Stimulated activated CD8-positive, alpha-beta memory T cell treated with anti-CD3 and anti-CD28 coated beads, Interleukin-7, amount 100 ng/mL, for 1 hour (primary cell): ENCODE measurements at places on chromosomes 3 and 15.

- DNase-seq: no peak
Measured at GRCh38 chr3:112965656-112966055, 9.2 kb downstream of the CD200R1 start.

- DNase-seq: no peak
Measured at GRCh38 chr3:112931736-112932521, 43.0 kb downstream of the CD200R1 start.

DNA sequence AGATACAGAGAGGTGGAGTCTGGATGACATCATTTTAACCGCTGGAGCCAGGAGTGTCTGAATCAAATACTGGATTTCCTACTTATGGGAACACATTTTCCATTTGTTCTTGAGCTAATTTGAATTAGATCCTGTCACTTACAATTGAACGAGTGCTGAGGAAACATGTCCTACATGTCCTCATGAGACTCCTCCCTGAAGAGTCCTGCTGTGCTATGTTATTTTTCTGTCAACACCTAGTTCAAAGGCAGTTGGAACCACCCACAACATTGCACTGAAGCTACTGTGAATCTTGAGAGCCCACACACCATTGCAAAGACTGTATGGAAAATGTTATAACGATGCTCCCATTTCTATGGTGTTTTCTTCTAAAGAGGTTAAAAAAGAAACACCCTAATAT lies 123.5 kb upstream of the CRBN start:
- DNase-seq: no peak

GRCh38 chr3:29099775-29100174 lies 181.1 kb upstream of the RBMS3 start:
- no peak for DNase-seq

DNA sequence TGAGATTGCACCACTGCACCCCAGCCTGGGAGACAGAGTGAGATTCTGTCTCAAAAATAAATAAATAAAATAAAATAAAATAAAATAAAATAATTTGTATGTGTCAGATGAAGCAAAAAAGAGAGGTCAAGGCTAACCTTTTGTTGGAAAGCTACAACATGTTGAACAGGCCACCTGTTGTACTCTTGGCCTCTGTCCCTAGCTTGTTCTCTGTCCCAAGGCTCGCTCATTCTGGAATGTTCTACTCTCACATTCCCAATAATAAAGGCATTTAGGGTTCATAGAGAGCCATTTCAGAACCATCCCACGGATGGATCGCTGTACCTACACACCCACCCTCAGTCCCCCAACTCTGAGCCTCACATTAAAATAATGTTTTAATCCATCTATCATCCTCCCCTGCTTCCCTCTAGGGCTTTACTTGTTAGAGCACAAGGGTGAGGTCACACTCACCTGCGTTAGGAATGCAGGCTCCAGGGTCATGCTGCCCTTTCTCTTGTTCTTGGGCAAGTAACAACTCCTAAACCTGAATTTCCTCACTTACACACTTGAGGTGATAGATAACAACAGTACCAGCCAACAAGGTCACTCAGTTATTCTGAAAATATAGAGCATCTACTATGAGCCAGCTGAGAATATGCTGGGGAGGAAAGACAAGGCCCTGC lies 24.9 kb upstream of the KCTD6 start:
- no peak for DNase-seq

GRCh38 chr3:190697901-190698300 lies 164.6 kb downstream of the GMNC start:
- no peak for DNase-seq

GRCh38 chr15:73539212-73540128 lies 93.7 kb downstream of the NPTN start:
- no peak for DNase-seq

GRCh38 chr3:171783086-171783485 lies 27.2 kb downstream of the PLD1 start:
- no peak for DNase-seq

DNA sequence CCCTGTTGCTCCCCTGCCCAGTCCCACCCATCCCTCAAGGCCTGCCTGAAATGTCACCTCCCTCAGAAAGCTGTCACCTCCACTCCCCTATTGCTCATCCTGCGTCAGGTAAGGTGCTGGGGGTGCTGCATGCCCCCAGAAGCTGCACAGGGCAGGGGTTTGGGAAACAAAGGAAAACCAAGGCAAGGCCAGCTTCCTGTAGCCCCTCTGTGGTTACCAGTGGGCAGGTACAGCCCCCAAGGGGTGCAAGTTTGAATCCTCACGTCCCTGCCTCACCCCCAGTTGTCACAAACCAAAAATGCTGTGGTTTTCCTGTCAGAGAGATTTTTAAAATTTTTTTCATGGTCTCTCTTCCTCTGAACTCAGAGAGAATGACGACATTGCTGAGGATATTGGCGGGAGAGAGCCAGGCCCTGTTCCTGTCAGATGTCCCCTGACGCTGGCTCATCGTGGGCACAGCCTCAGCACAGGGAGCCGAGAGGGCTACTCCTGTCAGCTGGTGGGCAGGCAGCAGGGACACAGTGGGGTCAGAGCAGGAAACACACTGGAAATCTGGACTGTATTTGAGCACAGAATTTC lies 27.0 kb downstream of the PSTPIP1 start:
- DNase-seq: no peak

- DNase-seq: no peak
Measured at GRCh38 chr3:16419640-16420241, 93.8 kb downstream of the RFTN1 start.

GRCh38 chr3:65788461-65788860 lies 250.3 kb downstream of the MAGI1 start:
- no peak for DNase-seq

DNA sequence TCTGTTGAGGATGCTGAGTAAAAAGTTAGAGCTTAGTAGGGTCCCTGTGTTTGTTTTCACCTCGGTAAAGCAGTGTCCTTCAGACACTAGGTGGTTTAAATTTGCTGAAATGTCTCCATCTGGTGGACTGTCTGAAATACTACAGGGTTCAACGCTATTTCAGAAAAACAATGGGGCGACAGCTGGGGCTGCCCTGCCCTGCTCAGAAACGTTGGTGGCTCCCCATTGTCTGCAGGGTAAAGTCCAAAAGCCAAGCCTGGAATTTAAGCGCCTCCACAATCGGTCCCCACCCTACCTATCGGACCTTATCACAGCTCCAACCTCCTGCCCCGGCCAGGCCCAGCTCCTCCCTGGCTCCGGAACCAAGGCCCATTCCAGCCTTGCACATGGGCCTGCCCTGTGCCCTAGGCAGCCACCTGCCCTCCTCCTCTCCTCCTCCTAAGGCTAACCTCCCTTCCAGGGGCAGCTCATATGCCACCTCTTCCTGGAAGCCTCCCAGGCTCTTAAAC lies 4.3 kb upstream of the TSEN2 start:
- no peak for DNase-seq

DNA sequence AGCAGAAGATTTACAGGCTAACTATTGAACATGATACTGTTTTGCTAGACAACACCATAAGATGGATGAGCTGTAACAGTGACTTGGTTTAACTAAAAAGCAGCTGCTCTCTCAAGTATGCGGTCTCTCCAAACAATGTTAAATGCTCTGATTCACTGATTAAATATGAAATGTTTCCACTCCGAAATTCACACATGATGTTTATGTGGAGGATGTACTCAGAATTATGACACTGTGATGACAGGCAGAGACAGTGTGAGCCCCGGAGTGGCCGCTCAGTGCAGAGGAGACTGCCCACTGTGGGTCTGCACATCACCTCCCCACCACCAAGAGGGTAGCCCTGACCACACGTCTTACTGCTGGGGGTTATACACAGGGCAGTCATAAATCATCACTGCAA lies 83.9 kb upstream of the MEX3B start:
- no peak for DNase-seq

- DNase-seq: no peak
Measured at GRCh38 chr15:69893863-69894262, 203.9 kb downstream of the TLE3 start.

DNA sequence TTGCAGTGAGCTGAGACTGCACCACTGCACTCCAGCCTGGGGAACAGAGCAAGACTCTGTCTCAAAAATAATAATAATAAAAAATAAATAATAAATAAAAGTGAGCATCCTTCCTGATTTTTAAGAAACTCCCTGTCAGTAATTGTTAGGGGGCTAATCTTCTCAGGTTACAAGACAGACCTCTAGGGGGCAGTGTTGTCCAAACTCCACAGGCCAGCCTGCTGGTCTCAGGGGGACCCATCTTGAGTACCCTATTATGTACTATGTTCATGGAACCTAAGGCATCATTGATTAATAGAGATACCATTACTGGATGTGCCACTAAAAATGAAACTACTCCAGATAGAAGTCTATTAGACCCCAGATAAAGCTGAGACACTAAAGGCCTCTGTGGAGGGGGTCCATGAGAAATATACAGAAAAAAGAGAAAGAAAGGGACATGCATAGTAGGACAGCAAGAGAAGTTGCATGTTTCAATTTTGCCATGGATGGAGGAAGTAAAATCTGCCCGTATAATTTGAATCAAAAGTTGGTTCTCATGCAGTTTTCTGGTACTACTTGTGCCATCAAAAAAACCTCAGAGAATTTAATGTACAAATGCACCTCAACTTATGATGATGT lies 85.5 kb upstream of the CDV3 start:
- DNase-seq: no peak

GRCh38 chr3:119681279-119681678 lies 4.1 kb upstream of the COX17 start:
- DNase-seq: no peak

- DNase-seq: no peak
Measured at GRCh38 chr15:97708252-97708651, 252.3 kb upstream of the ARRDC4 start.

DNA sequence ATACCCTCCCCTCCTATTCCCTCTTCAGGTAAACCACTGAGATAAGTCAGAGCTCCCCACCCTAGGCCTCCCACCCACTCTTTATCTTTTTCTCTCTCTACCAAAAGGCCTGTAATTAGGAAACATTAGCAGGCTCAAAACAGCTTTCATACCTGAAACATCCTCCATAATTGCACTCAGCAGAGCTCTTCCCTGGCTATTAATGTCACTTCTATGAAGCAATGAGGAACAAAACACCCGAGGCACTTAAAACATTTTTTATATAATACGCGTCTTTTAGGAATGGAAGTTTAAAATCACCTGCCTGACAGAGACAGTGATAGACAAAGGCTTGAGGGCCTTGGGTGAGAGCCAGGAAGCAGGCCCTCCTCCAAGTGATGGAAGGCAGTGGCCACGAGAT lies 138.9 kb downstream of the EPHB1 start:
- no peak for DNase-seq

DNA sequence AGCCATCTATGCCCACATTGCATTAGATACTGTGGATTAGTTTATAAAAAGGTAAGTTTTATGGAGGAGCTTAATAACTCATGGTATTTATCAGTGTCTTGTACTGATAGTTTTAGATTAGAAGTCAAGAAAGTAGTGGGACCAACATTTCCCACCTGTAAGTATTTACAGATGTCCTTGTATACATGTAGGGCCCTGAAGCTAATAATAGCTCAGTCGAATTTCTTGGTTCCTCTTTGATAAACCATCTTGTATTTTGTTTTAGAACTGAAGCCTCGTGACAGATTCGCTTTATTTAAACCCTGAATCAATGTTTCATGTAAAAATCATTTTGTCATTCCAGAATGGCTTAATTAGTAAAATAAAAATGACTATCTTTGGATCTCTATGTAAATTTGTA lies 73.4 kb downstream of the CRYBG3 start:
- no peak for DNase-seq

GRCh38 chr3:138408751-138409570 lies 25.5 kb upstream of the ESYT3 start:
- no peak for DNase-seq

GRCh38 chr3:160797356-160797755 lies 41.3 kb downstream of the PPM1L start:
- no peak for DNase-seq

DNA sequence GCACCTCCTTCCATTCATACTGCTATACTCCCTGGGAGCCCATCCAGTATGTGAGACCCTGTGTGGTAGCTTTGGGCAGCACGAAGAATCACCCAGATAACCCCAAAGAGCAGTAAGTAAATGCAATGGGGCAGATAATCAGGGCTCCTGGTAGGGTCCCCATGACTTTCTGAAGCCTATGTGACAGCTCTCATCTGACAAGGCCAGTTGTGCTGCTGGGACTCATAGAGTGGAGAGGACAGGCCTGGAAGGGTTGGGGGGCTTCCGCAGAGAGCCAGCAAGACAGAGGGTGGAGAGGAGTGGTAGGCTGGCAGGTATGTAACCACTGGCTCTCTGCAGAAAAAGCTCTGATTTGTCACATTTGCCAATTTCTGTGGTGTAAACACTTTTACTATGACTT lies 3.2 kb upstream of the SLC6A20 start:
- no peak for DNase-seq

- DNase-seq: no peak
Measured at GRCh38 chr3:69747511-69748258, 8.4 kb downstream of the MITF start.

DNA sequence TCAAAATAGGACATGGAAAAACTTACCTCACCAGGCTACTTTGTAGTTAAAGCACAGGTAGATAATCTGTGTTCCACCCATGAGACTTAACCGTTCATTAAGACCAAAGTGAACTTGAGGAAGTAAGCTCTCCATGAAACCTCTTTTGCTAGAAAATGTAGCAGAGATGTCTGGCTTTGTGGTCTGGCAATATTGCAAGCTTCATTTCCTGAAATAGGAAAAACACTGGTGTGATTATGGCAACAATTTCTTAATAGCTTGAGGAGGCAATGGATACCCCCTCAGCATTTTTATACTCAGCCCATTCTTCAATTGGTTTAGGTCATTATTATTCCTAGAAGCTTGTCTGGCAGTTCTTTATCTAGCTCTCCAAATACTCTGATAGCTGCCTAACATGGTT lies 957.3 kb downstream of the IGSF11 start:
- no peak for DNase-seq

GRCh38 chr3:29226706-29227105 lies 54.2 kb upstream of the RBMS3 start:
- no peak for DNase-seq

GRCh38 chr15:70526221-70526973 lies 237.0 kb downstream of the UACA start:
- DNase-seq: no peak

GRCh38 chr15:20340331-20340811 lies 201.2 kb downstream of the GOLGA6L6 start:
- no peak for DNase-seq

- no peak for DNase-seq
Measured at GRCh38 chr3:23875113-23875725, 41.6 kb downstream of the NKIRAS1 start.

- no peak for DNase-seq
Measured at GRCh38 chr3:10582733-10583132, 77.3 kb upstream of the ATP2B2 start.

DNA sequence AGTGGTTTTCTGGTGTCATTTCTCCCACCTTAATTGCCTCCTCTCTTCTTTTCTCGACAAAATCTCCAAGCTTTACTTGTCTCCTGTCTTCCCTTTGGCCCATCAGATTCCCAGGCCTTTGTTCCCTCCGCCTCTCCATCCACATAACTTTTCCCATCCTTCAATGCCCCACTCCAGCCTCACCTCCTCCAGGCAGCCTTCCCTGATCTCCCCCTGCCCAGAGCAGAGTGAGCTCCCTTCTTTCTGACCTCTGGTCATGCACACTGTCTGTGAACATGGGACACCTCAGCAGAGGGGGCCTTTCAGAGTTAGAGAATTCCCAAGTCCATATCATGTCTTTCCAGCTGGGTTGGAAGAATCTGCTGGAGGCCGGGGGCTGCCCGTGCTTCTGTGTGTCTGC lies 14.6 kb upstream of the SSUH2 start:
- DNase-seq: no peak

GRCh38 chr15:34241376-34242330 lies 16.8 kb downstream of the EMC4 start:
- DNase-seq: no peak
